B cell (primary cell): ENCODE measurements at places on chromosomes 2 and 18.

DNA sequence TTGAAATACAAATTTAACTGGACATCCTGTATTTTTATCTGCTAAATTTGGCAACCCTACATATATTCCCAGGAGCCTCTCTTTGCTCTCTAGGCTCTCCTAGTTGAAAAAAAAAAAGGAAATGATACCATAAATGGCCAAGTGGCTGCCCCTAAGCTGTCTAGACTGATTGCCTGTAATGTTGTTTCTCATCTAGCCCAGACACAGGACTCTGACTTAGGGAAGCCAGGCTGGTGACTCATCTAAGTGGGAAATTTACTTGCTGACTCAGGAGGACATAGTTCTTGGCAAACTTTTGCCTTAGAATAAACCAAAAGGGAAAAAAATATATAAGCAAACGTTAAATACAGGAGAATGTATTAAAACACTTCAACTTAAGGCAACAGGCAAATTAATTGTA lies 14.6 kb upstream of the ITGAV start:
- DNase-seq: no peak

DNA sequence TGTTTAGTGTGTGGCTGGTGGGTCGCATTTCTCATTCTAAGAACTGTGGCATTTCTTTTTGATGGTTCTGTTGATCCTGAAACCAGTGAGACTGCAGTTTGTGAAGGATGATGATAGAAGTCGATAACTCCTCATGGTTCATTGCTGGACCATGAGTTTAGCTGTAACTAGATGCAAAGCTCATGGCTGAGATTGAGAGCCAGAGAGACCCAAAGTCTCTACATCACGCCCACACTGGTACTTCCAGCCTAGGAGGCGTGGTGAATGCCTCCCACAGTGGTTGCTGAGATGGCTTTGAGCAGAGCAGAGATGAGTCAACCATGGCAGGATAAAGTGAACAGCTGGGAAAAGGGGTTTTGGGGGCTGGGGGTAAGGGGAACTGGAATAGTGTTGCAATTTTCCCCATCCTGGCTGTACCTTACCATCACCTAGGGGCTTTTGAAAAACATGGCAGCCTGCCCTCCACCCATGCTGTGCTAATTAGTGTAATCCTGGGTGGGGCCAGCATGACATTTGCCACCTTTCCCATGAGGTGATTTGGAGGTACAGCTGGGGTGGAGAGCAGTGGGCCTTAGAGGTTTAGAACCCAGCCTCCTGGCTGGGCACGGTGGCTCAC lies 24.1 kb downstream of the INPP4A start:
- DNase-seq: no peak

DNA sequence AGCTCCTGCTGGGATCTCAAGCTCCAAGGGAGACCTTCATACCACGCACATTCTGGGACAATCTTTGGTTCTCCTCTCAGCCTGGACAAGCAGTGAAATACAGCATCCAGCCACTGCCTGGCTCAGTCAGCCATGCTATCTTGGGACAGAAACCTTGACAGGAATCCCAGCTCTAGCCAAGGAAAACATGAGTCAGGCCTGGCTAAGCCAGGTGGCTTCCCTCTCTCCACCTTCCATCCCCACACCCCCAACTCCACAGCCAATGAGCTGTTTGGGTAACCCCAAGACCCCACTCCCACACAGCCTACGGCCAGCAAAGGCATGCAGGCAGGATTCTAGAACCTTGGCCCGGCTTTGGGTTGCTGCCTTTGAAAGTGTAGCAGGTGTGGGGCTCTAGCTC lies 64.9 kb downstream of the MCFD2 start:
- DNase-seq: no peak

DNA sequence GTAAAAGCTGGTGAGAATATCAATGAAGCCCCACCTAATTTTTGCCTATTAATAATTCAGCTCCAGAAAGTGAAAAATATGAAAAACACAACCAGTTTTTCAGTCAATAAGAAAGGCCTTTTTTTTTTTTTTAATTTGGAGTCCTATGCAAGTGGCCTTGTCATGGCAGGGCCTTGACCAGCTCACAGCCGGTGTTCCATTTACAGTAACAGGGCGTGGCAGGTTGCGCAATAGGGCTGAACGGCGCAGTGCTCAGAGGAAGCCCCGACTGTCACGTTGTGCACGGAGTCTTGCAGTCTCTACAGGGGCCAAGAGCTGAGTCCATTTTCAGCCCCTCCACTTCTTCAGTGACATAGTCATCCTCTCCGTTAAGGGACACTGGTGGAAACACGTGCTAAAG lies 184.1 kb upstream of the FN1 start:
- DNase-seq: no peak

DNA sequence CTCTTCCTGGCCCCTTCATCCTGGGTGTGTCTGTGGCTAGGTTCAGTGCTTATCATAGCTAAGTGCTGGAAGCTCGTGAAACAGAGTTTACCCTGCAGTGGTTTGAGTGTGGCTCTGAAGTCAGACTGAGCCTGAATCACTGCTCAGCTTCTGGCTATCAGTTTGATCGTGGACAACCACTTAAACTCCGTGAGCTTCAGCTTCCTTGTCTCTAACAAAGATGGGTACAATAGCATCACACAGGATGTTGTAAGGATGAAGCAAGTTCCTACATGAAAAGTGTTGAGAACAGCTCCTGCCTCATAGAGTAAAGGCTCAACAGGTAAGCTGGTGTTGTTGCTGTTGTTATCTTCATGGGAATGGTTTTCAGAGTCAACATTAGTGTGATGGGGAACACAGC lies 210.3 kb downstream of the CLIP4 start:
- DNase-seq: no peak

DNA sequence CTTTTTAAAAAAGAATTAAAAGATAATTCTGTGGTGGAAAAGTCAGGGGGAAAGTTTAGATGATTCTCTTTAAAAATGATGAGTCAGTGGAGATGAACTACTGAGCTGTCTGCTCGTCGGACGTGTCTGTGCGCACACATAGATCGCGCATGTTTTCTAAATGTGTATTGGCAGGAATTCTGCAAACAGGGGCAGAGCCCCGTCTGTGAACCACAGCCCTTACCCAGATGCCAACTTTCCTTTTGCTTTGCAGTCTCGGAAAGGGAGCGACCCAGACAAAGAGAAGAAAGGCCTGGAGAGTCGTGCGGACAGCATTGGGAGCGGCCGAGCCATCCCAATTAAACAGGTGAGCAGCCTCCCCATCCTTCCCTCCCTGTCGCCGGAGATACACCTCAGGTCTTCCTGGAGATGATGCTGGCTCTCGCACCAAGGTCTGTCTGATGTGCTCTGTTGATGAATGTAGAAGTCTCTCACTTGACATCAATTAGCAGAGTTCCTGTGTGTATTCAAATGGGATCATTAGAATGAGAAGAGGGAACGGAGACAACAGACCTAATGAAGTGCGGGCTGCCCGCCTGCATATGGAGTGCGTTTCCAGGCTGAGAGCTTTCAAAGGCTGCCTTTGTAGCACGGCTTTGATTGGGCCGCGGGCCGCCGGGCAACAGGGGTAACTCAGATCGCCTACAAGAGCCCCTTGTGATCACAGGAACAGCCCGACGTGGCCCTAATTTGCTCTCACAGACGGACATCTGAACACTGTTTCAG lies 313.3 kb downstream of the AGAP1 start:
- DNase-seq: no peak

- no peak for DNase-seq
These were observed 50.6 kb downstream of the C2orf76 start for GRCh38 chr2:119316066-119316465.

- DNase-seq: no peak
These were observed 31.0 kb downstream of the MRPL33 start for GRCh38 chr2:27802547-27802946.

DNA sequence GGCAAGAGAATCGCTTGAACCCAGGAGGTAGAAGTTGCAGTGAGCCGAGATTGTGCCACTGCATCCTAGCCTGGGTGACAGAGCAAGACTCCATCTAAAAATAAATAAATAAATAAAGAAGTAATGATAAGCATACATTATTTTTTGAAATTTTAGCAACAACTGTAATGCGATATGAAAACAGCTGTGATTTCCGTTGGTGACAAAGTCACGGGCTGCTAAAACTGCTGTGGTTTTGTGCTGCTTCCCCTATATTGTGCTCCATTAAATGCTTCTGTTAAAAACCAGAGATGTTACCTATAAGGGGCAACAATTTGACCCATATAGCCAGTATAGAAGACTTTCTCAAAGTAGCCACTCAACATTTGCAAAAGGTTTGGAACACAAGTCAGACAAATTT lies 8.3 kb downstream of the TRIM54 start:
- DNase-seq: no peak

DNA sequence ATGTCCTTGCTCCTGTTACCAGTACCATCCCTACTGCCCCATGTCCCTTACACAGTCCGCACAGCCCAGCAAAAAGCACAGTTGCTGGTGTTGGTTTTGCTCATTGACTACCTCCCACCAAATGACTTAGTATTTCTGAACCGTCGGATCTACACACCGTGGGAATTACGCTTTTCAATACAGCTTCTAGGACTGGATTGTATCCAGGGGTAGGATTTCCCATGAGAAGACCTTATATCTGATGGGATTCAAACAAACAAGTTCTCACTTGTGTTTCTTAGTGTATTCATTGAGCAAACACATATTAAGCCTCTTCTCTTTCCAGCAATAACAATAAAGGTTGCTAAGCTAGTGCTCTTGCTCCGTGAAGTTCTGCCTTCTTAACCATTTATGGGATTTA lies 25.8 kb downstream of the TRAPPC12 start:
- DNase-seq: no peak

- no peak for DNase-seq
These were observed 199.5 kb downstream of the TTC32 start for GRCh38 chr2:19702267-19702666.

- no peak for DNase-seq
These were observed 211.5 kb downstream of the SUCLG1 start for GRCh38 chr2:84247532-84247931.

GRCh38 chr18:23401400-23402347 lies 51.4 kb upstream of the RIOK3 start:
- no peak for DNase-seq

- DNase-seq: no peak
These were observed 76.8 kb downstream of the ABI2 start for GRCh38 chr2:203404996-203405395.

- no peak for DNase-seq
These were observed 60.4 kb downstream of the KCNJ3 start for GRCh38 chr2:154758871-154759270.

DNA sequence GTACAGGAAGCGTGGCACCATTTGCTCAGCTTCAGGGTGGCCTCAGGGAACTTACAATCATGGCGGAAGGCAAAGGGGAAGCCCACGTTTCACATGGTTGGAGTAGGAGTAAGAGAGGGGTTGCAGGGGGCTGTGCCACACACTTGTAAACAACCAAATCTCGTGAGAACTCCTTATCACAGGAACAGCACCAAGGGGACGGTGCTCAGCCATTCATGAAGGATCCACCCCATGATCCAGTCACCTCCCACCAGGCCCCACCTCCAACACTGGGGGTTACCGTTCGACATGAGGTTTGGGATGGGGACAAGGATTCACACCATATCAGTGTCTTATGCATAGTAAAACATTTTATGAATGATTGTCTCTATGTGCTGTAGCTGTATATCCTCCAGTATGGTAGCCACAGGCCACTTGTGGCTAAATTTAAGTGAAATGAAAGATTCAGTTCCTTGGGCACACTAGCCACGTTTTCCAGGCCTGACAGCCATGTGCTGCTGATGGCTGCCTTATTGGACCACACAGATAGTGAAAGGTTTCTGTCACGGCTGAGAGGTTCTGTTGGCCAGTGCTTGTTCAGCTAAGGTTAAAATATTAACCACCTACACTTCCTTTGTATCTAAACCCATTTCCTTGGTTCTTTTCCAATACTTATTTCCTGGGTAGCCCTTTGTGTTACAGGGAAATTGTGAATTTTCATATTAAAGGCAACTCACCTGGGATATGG lies 77.3 kb downstream of the AGAP1 start:
- DNase-seq: no peak

DNA sequence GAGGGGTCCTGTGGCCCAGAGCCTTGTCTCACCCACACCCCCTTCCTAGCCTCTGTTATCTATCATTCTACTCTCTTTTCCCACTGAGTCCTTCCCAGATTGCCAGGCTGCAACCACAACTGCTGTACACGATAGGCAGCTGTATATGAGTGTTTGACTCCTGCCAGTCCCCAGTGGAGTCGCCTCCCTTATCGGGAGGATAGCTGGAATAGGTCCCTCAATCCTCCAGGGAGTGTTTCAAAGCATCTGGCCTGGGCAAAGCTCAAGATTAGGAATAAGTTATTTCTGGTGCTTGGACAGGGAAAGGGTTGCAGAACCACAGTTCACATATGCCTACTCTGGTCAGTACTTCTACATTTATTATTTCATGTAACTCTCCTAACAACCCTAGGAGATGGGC lies 4.8 kb downstream of the MSGN1 start:
- DNase-seq: no peak

DNA sequence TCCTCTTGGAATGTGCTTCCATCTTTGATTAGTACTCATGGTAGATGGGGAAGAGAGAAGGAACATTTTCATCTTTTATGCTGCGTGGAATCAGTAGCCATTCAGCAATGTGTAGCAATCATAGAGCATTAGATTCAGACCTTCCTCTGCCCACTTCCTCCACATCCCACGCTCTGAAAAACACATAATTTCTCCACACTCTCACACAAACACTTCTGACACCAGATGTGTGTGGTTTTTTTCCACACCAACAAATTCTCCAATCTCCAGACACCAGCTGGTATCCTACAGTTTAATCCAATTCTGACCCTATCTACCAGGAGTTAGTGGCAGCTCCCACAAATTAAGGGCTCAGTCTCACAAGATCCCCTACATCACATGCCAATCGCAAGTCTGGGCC lies 103.3 kb downstream of the AOX1 start:
- DNase-seq: no peak

DNA sequence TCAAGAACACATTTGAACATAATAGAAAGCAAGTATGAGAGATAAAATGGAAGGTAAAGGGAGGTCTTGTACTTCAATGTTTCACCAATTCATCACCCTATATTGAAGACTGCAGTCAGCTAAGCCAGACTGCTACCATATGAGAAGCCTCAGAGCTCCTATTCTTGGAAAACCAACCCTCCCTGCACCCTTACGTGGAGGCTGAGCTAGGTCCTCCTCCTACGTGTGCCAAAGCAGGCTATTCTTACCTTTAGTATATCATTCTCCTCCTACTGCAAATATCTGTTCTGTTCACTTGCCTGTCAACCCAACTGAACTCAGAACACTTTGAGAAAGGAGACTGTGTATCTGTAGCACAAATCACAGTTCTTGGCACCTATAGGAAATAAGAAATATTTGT lies 255.8 kb upstream of the HNRNPA3 start:
- DNase-seq: no peak

- DNase-seq: peak; percentile 23
These were observed 7.9 kb upstream of the NR4A2 start for GRCh38 chr2:156340377-156340776.

DNA sequence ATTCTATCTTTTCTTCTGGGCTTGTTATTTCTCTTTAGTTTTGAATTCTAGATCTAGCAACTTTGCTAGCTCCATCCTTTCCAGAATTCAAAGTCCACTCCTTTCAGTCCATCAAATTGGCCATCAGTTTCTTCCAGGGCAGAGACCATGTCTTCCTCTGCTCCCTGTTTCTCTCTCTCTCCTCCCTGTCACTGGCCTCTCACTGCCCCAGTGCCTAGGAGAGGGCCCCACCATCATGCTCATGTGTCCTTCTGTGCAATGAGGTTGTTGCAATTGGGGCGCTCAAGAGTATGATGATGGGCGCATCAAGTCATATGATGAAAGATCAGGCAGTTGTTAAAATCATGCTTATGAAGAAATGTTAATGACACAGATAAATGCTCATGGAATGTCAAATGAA lies 159.2 kb upstream of the HS6ST1 start:
- no peak for DNase-seq

GRCh38 chr2:10120158-10120876 lies 2.2 kb upstream of the RRM2 start:
- DNase-seq: peak; percentile 93
